ENCODE measurements at places on chromosomes 3 and 15.

GRCh38 chr3:188077160-188077799, 76.7 kb upstream of the LPP start:
- no peak for DNase-seq

DNA sequence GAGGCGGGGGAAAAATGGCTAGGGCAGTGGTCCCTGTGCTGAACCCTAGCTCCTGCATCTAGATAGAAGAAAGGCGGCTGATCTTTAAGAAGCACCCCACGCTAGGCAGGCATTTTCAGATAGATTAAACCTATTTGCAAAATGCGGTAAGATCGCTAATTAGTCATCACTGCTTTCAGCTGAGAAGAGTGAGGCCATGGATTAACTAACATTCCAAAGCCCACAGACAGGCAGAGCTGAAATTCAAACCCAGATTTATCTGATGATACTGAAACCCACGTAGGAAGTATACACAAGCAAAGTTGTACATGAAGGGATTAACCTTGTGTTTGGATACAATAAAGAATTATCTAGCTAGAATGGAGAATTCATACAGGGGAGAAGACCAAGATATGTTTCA, 4.8 kb downstream of the ADPGK start:
- no peak for DNase-seq

GRCh38 chr3:11661827-11662226, 18.1 kb upstream of the VGLL4 start:
- no peak for DNase-seq

DNA sequence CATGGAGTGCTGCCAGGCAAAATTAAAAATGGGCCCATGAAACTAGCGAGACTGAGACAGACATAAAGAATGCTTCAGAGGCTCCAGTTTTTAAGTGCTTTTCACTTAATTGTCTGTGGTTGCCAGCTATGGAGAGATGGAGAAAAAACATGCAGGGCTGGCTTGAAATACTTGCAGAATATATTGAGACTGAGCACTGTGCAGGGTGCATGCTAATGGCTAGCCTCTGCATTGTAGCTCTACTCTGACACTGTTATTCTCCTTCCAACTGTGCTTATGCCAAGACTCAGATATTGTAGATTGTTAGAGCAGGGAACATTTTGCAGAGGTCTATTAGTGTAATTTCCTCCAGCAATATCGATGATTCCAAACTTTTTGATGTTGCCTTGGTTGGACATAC, 735.0 kb downstream of the PDCD6IP start:
- no peak for DNase-seq

GRCh38 chr3:50374363-50375257, 15.3 kb upstream of the TMEM115 start:
- DNase-seq, result no peak

GRCh38 chr15:62887113-62887570, 155.4 kb upstream of the TPM1 start:
- DNase-seq, result no peak

DNA sequence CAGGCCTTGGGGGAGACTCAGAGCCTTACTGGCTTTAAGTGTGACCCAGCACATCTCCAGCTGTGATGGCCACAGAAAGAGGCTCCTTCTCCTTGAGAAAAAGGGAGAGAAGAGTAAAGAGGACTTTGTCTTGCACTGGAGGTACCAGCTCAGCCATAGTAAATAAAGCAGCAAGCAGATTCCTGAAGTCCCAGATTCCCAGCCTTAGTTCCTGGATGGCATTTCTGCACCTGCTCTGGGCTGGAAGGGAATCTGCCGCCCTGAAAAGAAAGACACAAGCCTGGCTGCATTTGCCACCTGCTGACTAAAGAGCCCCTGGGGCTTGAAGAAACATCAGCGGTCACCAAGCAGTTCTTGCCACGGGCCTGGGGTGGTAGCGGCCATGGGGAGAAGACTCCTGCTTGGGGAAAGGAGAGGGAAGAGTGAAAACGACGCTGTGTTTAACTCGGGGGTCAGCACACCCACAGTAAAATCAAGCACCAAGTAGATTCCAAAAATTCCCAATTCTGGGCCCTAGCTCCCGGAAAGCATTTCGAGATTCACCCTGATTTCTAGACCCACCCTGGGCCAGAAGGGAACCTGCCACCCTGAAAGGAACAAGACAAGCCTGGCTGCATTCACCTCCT, 24.2 kb upstream of the TNK2 start:
- DNase-seq, result no peak

GRCh38 chr3:76869726-76870384, 170.0 kb upstream of the ROBO2 start:
- DNase-seq, result no peak

DNA sequence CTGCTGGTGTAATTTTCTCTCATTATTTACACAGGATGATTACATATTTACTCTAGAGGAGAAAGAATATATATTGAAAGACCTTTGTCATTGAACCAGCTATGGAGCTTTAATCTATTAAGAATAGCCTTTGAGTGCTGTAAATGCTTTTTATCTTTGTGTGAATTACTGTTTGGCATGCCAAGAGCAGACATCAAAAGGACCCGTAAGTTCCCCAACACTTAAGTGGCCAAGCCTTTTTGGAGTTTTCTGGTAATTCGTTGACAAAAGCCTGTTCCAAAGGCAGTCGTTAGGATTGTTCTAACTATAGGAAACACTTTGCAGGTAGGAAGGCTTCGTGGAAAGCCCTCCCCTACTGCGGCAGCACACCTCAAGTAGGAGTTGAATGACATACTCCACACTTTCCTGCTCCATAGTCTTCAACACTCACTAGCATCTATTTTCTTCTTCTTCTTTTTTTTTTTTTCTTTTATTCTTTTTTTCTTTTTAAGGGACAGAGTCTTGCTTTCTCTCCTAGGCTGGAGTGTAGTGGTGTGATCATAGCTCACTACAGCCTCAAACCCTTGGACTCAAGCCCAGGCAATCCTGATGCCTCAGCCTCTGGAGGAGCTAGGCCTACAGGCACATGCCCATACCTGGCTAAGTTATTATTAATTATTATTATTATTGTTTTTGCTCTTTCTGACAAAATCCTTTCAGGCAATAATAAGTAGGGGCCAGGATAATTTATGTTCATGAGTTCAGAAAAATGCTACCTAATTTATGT, 98.6 kb downstream of the SUCNR1 start:
- no peak for DNase-seq

GRCh38 chr15:73573572-73573971, 59.6 kb downstream of the NPTN start:
- DNase-seq, result no peak

GRCh38 chr15:96264801-96265515, 65.5 kb upstream of the NR2F2 start:
- DNase-seq, result no peak

DNA sequence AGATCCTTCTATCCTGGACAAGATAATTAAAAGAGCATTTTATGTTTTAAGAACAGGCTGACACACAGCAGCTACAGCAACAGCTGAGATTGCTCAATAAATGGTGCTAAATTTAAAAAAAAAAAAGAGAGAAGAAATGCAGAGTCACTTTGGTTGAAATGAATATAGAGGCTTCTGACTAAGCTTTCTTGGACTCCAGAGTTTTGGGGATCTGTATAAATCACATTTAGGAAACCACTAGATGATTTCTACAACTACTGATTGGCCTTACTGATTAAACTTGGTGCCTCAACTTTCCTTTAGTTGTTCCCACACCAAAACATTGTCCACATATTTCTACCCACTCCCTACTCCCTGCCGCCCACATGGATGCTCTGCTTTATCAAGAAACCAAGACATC, 132.9 kb upstream of the ZBTB20 start:
- DNase-seq, result no peak

DNA sequence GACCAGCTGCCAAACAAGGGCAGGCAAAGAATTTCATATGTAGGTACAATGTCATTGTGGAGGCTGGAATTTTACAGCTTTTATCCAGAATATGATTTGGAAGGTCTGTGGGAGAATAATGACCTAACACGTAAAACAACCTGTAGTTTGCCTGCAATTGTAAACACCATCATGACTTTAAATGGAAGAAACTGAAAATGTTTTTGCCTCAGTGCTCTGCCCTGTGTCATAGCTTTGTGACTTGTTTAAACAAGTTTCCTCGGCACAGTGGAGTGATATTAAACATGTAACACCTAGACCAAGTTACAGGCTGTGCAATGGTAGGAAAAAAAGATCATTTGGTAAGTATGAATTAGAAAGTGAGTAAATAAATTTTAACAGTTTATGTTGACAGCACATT, 171.6 kb upstream of the MBNL1 start:
- DNase-seq, result no peak

- no peak for DNase-seq
Measured at GRCh38 chr3:8656240-8656639, 11.6 kb upstream of the SSUH2 start.

- peak; percentile 9 for DNase-seq
Measured at GRCh38 chr3:119580067-119580760, 922 bp downstream of the ADPRH start.

DNA sequence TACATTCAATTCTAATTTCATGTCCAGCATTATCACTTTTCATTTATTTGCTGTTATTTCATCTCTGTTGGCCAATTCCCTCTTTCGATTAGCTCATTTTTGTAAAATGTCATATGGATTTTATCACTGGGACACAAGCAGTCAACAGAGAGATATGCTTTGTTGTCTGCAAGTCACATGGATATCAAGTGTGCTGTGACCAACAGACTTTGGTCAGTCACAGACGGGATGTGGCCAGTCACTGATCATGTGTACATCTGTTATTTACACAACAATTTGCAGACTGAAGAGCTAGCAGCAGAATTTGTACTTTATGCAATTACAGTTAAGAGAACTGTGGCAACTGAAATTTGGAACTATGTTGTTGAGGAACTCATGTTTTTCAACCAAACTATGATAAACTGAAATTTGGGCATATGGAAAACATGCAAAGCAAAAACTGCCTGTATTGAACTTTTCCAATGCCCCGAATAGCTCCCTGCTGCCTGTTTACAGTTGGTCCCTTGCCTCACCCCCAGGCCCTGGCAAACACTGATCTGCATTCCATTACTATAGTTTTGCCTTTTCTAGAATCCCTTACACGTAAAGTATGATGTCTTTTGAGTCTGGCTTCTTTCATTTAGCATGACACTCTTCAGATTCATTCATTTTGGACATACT, 104.4 kb downstream of the RPL22L1 start:
- no peak for DNase-seq

DNA sequence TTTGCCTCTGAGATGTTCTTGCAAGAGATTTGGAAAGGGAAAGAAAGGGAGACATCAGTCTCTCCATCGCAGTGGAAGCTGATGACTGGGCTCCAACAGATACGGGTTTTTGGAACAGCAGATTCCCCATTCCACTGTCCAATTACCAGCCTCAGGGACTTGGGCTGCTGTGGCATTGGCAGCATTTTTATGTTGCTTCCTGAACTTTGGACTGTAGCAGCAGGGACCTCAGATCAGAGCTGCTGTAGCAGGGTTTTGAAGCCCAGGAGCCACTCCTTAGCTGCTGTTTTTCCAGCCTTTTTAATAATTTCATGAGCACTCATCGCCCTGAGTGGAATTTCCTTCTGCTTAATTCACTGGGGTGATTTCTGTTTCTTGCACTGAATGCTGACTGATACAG, 135.7 kb upstream of the SLCO3A1 start:
- DNase-seq, result no peak

DNA sequence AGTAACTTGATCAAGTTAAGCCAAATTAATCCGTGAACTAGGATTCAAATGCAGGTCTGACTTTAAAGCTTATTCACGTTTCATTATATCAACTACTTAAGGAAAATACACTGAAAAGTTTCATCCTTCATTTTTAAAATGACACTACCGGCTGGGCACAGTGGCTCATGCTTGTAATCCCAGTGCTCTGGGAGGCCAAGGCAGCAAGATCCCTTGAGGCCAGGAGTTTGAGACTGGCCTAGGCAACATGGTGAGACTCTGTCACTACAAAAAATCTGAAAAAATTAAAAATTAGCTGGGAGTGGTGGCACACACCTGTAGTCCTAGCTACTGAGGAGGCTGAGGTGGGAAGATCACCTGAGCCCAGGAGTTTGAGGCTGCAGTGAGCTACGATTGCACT, 3.7 kb downstream of the RUBCN start:
- no peak for DNase-seq

GRCh38 chr3:14224895-14225294, 46.3 kb downstream of the LSM3 start:
- DNase-seq, result no peak

- no peak for DNase-seq
Measured at GRCh38 chr3:140883428-140884040, 58.1 kb upstream of the SLC25A36 start.

- DNase-seq, result no peak
Measured at GRCh38 chr3:26358405-26358804, 264.2 kb upstream of the LRRC3B start.

DNA sequence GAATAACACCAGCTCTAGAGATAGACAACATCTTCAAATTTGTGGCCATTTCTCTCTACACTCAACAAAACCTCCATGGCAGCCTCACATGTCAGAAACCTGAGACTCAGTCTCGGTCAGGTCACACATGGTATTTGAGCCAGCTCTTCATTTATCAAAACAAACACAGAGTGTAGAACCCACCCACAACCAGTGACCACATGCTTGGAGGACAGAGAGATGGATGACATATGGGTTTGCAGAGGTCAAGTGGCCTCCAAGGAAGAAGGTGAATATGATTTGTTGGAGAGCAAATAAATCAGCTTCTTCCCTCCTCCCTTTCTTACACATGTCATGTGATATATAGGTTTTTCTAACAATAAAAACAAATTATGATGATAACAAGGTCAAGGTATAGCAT, 278.1 kb upstream of the LRTM1 start:
- no peak for DNase-seq

- DNase-seq, result no peak
Measured at GRCh38 chr3:175885231-175885766, 1026.2 kb downstream of the NAALADL2 start.

All from activated naive CD4-positive, alpha-beta T cell treated with Interleukin-2 at 50 U/mL for 16 hours (primary cell).